ENCODE measurements at places on chromosomes 16 and 17.
A peak's percentile ranks its signal among the peaks of the same experiment; 100 is the strongest.

DNA sequence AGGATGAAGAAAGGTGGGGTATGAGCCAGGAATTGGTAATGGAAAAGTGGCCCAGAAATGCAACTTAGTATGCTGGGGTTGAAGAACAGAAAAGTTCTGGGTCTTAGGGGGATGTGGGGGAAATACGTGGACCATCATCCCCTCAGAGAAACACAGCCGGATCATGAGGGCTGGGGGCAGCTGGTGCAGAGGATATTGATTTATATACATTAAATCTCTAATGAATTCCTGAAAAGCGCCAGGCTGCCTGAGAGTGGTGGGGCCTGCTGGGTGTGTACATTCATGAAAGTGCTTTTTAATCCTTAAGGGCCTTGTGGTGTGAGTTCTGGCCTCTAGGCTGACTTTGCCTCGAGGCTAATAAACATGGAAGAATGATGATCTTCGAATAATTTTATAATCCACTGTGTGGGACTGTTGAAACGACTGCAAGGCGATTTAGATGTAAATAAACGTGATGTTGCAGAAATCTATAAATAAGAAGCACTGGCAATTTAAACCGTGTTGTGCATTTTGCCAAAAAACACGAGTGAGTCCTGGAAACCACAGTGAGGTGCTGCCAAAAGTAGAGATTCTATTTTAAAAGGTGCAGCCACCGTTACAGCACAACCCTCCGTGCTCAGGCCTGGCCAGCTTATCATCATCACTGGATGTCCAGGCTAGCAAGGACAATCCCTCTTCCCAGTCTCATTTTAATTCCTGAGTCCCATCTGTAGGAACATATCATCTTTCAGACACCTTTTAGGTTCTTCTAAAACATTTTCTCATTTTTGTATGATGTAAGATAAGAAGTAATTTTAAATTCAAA is 32.1 kb downstream of the PRKAR1A start:
- no peak for DNase-seq

DNA sequence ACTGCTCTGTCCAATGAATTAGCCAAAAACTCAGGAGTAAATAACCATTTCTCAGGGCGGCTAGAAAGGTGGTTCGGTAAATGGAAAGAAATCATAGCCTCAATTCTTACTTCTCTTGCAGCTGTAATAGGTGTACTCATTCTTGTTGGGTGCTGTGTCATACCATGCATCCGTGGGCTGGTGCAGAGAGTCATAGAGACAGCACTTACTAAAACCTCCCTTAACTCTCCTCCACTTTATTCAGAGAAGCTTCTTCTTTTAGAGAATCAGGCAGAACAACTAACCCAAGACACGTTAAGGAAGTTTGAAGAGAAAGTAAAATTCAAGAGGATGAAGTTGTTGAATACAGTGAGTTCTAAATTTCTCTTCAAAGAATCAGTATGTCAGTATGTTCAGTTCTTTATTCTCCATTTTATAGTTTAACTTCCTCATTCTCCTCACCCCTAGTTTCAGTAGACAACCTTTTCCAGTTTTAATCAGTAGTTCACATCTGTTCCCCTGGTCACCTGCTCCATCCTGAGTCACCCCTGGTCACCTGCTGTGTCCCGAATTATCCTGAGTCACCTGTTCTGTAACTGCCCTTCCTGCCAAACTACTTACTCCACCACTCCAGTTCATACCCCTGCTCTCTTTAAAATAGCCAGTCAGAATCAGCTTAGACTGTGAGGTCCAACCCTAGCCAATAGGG is 85.9 kb downstream of the EMP2 start:
- no peak for DNase-seq

DNA sequence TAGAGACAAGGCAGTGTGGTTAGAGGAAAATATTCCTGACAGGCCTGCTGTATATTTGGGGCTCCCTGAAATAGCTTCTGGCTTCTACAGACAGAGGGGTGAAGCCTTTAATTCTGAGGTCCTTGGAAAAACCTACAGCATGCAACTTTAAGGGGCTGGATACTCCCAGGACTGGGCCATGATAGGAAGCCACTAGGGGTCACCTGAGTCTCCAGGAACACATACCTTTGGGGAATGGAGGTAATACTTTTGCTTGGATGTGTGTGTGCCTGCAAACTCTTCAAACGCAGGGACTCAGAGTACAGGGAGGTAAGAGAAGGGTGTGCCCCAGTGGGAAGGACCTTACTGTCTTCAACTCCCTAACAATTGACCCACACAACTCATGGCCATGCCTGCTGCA is 4.1 kb downstream of the ASIC2 start:
- no peak for DNase-seq

DNA sequence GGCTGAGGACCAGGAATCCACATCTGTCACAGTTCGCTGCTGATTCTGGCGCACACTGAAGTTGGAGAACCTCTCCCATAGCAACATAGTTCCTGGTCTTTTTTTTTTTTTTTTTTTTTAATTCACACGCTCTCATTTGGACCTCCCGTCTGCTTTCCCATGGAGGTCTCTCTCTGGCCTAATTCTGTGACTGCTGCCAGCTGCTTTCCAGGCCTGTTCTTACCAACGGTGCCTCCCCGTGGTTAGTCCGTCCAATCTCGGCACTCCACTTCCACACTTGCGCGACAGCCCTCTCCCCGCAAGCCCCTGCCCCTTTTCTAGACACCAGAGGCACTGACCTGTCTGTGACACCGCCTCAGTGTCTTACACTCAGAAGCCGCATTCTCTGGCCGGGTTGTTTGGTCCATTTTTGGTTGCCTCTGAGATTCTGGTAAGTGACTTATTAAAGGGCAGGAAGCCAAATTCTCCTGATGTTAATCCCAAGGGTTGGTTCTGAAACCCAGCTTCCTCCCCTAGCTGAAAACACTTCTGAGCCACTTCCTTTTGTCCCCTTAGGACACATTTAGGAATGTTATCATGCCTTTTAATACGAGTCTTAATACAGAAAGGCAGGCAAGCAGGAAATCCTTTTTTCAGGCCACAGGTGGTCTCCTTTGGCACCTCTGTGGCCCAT is 1.1 kb upstream of the AKTIP start:
- DNase-seq = peak; percentile 12

DNA sequence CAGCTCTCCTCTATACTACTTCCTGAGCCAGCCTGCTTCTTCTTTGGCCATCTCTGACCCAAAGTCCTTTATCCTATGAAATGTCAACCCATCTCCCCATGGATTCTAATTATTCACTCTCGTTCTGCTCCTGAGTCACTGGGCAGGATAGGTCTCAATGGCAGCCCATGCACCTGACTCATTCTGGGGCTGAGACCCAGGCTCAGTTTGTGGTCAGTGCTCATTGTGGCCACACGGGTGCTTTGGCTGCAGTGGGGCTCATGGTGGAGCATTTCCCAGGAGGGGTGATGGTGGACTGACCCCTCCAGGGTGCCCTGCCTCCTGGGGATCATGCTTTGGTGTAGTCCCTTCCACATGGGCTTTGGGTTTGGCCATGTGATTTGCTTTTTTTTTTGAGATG is 154.8 kb upstream of the WSCD1 start:
- DNase-seq = no peak

GRCh38 chr17:36545077-36545464 is 352 bp downstream of the GGNBP2 start:
- DNase-seq = no peak

GRCh38 chr16:70586731-70587130 is 59.6 kb upstream of the IL34 start:
- DNase-seq = no peak

DNA sequence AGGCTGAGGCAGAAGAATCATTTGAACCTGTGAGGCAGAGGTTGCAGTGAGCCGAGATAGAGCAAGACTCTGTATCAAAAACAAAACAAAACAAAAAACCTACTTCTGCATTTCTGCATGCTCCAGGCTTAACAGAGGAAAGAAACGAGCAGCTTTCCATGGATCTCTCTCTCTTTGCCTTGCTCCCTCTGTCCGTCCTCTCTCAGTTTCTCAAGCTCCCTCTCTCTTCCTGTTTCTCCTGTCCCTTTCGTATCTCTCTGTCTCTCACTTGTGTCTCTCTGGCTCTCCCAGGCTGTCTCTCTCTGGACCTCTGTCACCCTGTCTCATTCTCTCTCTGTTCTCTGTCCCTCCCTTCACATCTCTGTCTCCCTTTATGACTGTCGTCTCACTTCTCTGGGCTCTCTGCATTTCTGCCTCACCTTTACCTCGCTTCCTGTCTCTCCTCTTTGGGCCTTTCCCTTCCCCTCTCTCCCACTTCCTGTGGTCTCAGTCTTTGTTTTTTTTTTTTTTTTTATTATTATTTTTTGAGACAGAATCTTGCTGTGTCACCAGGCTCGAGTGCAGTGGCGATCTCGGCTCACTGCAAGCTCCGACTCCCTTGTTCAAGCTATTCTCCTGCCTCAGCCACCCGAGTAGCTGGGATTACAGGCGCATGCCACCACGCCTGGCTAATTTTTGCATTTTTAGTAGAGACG is 4.1 kb upstream of the PITPNA start:
- DNase-seq = no peak

DNA sequence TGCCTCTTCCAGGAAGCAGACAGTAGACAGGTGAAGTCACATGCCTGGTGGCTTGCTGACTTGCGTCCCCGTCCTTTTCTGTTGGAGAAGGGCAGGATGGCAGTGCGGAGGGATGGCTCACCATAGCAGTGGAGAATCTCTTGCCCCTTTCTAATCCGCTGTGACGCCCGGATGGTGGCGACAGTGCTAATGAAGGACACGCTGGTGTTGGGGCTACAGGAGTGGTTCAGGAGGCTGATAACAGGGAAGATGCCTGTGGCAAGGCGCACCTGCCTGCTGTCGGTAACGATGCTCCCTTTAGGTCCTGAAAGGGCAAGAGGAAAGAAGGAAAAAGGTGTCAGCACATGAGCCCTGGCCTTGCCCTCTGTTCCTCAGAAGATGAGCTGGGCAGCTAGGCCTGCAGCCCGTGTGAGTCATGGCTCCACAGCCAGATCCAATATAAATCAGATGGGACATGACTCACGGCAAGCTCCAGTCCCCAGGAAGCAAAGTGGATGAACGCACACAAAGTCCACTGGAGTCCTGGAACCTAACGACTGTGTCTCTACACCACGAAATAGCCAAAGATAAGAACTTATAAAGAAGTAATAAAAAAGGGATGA is 25.5 kb downstream of the SERPINF1 start:
- DNase-seq = no peak

GRCh38 chr16:55569025-55569424 is 2.5 kb downstream of the CAPNS2 start:
- DNase-seq = no peak

DNA sequence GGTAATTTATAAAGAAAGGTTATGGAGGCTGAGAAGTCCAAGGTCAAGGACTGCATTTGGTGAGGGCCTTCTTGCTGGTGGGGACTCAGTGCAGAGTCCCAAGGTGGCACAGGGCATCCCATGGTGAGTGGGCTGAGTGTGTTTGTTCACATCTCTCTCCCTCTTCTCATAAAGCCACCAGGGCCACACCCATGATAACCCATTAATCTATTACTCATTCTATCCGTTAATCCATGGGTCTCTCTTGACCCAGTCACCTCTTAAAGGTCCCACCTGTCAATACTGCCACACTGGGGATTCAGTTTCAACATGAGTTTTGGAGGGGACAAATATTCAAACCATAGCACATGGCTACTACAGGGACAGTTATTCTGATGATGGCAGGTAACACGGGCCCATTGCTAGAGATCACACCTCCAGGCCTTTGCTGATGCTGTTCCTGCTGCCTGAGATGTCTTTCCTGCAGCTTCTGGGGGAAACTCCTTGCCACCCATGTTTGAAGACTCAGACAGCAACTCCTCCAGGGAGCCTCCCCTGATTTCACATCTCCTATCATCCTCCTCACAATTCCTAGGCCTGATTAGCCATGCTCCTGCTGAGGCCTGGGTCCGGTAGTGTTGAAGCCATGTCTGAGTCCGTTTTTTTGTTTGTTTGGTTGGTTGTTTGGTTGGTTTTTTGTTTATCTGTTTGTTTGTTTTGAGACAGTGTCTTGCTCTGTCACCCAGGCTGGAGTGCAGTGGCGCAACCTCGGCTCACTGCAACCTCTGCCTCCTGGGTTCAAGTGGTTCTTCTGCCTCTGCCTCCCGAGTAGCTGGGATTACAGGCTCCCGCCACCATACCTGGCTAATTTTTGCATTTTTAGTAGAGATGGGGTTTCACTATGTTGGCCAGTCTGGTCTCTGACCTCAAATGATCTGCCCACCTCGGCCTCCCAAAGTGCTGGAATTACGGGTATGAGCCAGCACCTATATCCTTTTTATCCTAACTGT is 16.1 kb downstream of the SOCS1 start:
- DNase-seq = no peak

DNA sequence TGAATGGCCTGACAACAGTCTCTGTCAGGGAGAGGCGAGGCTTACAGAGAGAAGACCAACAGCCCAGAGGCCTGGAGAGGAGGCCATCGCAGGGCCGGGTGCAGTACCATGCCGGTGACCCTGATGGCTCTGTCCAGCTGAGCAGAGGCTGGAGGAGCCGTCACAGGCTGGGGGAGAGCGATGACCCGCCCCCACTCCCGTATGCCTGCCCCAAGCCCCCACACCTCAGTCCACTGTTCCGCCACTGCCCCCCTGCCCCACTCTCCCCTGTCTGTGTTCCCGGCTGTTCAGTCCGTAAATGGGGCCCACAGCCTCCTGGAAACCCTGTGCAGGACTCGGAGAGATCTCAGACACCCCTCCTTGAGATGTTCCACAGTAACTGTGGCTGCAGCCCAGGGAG is 12.8 kb upstream of the FAM83G start:
- no peak for DNase-seq

DNA sequence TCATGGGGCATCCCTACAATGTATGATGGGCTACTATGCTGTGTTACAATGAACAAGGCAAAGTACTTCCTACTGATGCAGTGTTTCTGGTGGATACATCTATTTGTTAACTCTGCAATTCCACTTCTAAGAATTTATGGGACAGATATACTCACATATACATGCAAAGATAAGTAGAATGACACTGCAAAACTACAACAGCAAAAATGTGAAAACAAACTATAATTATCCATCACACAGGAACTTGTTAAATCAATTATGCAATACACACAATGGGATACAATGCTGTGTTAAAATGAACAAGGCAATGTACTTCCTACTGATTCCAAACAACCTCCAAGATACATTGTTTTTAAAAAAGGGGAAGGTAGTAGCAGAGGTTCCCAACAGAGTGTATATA is 3.2 kb downstream of the DDX52 start:
- no peak for DNase-seq

- no peak for DNase-seq
Observed at GRCh38 chr17:64178011-64178825, 48.3 kb upstream of the ERN1 start.

All from activated T-cell treated with anti-CD3 and anti-CD28 coated beads for 1 hour (primary cell).